ENCODE measurements at places on chromosomes 4 and X.

DNA sequence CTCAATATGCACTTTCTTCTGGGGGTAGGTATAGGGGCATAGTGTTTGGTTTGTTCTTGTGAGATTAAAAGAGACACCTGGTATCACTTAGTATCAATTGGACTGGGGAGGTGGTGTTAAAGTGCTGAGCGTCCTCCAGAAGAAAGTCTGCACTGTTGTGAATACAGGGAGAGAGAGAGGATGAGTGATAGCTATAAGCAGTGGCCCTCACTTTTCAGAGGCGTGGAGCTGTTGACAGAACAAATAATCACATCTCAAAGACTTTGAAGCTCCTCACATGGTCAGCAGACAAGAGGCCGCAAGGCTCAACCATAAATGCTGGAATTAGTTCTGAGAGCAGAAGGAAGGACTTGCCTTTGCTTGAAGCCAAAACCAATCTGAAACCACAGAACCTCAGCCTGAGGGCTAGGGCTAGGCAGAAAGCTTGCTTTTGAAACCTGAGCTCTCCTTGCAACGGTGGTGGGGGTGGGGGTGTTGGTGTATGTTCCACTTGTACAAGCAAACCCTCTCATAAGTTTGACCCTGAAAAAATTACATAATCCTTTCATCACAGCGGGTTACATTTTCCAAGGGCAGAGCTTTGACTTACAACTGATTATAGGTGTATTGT is 123.2 kb upstream of the SCML1 start:
- no peak for DNase-seq

DNA sequence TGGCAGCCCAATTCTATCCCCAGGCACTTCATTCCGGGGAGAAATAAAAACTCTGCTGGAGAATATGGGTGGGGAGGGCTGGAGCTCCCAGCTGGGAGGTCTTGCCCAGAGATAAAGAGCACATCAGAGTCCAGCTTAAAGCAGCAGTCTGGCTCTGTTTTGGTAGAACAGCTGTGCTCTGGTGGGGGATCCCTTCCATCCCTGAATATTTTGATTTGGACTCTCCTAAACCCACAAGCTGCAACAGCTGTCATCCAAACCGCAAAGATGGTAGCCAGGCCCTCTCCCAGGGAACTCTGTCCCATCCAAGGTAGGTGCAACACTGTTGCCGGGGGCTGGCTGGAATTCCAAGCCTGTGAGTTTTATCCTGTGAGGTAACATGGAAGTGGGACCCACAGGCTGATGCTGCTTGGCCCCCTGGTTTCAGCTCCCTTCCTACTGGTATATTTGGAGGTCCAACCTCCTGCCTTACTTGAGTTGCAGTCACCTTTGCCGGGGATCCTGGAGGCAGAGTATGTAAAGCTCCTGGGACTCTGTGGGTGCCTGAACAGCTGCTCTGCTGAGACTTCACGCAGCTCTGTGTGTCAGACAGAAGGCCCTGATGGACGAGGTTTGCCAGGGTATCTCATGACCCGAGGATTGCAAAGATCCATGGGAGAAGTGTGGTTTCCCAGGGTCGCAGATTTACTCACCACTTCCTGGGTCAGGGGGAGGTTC is 203.5 kb upstream of the ITM2A start:
- DNase-seq, result no peak

- DNase-seq, result no peak
Observed at GRCh38 chr4:31518796-31519250, 798.7 kb downstream of the PCDH7 start.

GRCh38 chrX:11756354-11757318 is 1.4 kb upstream of the MSL3 start:
- DNase-seq, result no peak

DNA sequence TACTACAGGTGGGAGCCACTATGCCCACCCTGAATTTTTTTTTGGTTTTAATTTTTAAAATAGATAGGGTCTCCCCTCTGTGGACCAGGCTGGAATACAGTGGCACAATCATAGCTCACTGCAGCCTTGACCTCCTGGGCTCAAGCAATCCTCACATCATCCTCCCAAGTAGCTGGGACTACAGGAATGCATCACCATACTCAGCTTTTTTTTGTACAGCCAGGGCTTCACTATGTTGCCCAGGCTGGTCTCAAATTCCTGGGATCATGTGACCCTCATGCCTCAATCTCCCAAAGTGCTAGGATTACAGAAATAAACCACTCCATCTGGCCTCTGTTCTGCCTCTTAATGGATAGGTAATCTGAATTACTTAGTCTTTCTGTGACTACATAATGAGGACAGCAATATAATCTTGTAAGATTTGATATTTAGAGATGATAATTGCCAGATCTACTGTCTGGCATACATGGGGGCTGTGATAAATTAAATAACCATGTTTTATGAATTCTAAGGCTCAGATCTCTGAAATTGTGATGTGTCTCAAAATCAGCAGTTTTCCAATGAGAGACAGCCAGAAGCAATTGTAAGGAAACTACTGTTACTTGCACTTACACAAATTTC is 26.7 kb downstream of the PDS5A start:
- no peak for DNase-seq

- no peak for DNase-seq
Observed at GRCh38 chr4:174600391-174600790, 78.1 kb upstream of the HPGD start.

GRCh38 chrX:135481696-135482179 is 38.7 kb upstream of the INTS6L start:
- DNase-seq, result no peak

DNA sequence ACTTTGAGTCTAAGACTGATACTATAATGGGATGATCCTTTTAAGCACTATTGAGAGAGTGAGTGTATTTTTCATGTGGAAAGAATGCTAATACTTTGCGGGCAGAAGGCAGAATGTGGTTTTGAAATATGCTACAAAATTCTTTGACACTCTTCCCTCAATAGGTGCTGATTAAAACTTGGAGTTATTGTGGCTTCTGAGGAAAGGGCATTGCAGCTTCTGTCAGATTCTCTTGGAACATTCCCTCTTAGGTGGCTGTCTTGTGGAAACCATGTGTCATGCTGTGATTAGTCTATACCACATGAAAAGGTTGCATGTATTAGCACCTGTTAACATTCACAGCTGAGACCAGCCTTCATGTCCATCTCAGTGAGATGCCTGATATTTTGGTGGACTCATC is 547.0 kb downstream of the STIM2 start:
- DNase-seq, result no peak

DNA sequence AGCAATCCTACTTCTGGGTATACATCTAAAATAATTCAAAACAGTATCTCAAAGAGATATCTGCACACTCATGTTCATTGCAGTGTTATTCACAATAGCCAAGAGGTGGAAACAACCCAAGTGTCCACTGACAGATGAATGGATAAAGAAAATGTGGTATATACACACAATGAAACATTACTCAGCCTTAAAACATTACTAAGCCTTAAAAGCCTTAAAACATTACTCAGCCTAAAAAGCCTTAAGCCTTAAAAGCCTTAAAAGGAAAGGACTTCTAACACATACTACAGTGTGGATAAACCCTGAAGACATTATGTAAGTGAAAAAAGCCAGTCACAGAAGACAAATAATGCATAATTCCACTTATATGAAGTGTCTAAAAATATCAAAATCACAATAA is 40.3 kb upstream of the TFDP3 start:
- DNase-seq, result no peak

All from stimulated activated CD8-positive, alpha-beta memory T cell treated with anti-CD3 and anti-CD28 coated beads, Interleukin-4, amount 100 ng/mL, for 1 hour (primary cell).